NCI-H1092 (cell line): ENCODE measurements at places on chromosomes 3 and 15.

DNA sequence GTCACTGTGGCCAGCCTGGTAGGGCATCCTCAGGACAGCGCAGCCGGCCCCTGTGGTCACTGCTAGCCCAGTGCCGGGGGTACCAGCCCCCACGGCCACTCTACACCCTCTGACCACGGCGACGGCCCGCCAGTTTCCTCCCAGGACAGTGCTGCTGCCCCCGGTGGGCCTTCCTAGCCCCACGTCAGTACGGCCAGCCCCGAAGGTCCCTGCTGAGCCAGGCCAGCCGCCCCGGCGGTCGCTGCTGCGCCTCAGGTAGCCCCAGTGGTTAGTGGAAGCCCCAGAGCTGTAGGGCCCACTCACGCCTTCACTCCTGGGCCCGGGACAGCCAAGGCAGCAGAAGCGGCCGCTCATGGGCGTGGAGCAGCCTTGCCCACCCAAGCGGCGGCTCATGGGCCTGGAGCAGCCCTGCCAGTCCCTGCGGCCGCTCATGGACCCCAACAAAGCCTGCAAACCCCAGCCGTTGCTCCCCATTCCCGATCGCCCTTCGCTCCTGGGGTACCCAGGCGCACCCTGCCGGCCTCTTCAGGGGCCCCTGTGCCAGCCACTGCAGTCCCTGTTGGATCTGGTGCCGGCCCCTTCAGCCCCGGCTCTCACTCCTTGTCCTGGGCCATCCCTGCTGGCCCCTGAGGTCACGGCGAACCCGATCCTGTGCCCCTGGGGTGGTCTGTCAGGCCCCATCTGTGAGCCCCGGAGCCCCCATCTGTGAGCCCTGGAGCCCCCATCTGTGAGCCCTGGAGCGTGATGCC lies 9.5 kb upstream of the ROPN1B start:
- DNase-seq = no peak

DNA sequence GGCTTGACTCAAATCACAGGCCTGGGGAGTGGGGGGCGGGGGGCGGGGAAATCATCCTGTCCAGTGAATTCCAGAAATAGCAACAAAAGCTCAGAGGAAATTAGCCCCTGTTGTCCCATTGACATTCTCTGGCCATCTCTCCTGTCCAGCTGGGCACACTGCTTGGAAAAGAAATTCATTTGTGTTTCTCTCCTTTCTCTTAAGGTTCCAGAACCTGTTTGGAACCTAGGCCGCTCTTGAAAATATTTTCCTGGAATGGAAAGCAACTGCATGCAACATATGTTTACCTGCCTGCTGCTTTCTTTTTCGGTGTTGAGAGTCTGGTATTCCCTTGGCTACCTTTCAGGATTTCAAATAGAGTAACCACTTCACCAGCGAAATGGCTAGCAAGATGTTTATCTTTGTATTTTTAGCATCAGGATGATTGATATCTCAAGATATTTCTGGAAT lies 169.0 kb downstream of the GHSR start:
- DNase-seq = no peak

DNA sequence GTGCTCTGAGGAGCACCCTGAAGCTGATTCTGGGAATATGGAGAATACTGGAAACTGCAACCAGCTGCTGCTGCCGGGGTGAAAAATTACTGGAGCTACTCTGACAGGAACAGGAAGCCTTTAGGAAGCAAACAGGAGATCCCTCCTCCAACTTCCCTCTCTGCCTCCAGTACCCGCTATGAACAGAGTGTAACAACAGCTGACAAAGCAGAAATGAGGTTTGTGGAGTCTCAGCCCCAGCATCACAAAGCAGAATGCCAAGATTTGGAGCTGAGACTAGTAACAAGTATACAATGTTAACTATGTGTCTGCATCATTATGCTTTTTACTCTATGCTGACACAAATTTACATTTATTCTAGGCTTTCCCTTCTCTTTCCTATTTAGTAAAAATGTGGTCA lies 22.7 kb upstream of the PIAS1 start:
- DNase-seq = no peak

DNA sequence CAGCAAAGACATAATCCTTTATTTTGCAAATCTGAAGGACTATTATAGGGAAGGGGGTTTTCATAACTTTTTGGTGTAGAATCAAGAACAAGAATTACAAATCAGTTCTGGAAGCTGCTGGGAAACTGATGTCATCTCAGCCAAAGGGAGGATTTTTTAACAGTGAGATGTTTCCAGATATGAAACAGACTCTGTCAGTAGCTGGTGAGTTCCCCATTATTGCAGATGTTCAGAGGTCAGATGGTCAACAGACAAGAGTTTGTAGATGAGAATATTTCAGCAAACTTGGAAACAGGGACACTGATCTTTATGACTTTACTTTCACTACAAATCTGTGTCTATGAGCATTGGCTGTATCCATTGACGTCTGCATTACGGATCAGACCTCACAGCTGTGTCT lies 71.9 kb upstream of the LPP start:
- no peak for DNase-seq

DNA sequence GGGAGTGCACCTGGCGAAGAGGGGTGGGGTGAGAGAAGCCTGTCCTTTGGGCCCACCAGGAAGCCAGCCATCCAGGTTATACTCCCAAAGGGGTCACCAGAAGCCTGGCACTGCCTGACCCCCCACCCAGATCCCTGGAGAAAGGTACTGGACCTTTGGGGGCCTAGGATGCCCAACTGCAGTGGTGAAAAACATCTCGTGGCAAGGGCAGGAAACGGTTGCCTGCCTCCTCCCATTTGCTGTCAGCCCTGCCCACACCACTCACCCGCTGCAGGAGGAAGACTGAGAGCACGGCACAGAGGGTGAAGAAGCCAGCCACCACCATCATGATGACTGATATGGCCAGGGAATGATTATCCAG lies 2.2 kb upstream of the ULK3 start:
- no peak for DNase-seq

- no peak for DNase-seq
Measured at GRCh38 chr3:146072824-146073223, 88.2 kb downstream of the PLOD2 start.
